Tibial nerve (tissue), 4 donors: ENCODE measurements at places on chromosomes 5 and 9. TPM values are rescaled to one million over a fixed set of nuclear protein-coding genes. Genes with fewer than 3 reads are reported as not detected.

Gene ANKRD18B
- total RNA-seq, result not detected

Gene SLC45A2
- not detected for total RNA-seq

DNA sequence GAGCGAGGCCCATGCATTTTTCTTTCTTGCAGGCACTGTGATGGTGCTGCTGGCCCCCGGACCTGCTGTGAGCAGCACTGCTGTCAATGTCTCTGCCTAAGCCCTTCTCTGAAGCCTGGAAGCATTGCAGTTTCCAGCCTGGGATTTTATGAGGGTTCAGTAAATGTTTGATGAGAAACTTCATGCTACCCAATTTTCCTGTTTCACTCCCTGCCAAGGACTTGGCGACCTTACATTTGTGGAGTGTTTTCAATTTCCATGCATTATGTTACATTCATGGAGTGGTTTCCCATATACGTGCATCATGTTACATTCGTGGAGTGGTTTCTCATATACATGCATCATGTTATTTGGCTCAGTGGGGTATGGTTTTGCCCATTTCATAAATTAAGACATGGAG, 90.7 kb upstream of the PTCH1 start:
- DNase-seq, result no peak

DNA sequence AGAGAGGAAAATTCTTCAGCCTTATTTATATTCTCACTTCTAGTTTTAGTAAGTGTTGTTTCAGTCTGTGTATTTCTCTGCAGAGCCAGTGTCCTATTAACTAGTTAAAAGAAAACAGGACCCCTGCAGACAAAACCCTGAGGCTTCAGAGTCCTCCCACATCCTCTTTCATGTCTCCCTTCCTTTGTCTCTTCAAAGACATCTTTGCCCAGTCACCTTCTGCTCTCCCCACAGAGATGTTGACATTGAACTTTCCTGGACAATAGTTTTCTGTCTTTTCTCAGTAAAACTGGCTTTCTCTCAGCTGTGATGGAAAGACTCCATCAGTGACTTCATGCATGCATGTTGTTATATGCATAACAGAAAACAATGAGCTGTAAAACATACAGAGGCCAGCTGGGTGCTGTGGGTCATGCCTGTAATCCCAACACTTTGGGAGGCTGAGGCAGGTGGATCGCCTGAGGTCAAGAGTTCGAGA, 20.2 kb downstream of the GRAMD2B start:
- DNase-seq, result no peak

Gene TLX3
- total RNA-seq, result not detected

Gene TAF9
- total RNA-seq, result 31.8 TPM

GRCh38 chr9:124078641-124079040, 67.1 kb downstream of the LHX2 start:
- no peak for DNase-seq

GRCh38 chr9:136403915-136404800, 4.2 kb upstream of the SNAPC4 start:
- DNase-seq, result no peak

Gene CER1
- total RNA-seq, result not detected

DNA sequence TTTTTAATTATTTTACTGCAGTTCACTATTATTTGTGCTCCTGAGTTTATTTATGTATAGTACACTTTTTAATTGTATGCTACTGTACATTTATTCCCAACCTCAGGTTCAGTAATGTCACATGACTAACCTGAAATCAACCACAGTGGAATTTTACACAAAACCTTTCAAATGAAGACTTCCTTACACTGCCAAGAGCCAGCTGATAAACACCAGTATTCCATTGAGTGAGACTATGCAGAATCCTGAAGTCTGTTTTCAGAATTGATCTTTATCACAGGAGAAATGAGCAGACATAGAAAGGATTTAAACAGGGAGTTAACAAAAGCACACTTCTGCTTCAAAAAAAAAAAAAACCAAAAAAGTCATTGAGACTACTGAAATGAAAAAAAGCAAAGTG, 219.5 kb downstream of the PRR16 start:
- no peak for DNase-seq

Gene ADGRD2
- not detected for total RNA-seq

- DNase-seq, result no peak
Observed at GRCh38 chr5:119072496-119072895, 1.6 kb downstream of the DMXL1 start.

DNA sequence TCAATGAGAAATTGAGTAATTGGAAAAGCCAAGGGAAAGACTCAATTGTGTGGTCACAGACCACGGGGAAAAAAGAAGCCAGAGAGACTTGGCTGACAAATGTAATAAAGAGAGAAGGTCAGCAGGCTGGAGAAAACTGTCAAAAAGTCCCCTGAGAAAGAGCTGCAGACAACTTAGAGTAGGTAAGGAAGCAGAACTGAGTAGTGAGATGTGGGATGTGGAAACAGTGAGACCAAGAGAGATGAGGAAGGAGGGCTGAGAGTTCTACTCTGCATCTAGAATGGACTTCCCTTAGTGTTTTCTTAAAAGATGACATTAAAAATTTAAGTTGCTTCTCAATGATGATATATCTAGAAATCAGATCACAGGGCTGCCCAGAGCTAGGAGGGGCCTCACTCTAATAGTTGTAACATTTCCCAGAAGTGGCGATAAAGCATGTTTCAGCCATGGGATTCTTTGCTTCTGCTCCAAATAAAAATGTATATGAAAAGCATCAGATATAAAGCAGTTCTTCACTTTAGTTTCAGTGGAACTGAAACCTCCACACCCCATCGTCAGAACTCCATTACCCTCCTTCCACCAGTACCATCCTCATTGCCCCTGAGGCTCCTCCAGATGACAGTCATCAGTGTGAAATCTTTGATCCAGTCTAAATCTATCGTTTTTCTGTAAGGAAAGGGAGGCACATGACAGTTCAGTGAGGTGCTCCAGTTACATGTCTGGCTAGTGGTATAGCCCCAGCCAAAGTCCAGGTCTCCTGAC, 80.6 kb downstream of the SPEF2 start:
- no peak for DNase-seq

DNA sequence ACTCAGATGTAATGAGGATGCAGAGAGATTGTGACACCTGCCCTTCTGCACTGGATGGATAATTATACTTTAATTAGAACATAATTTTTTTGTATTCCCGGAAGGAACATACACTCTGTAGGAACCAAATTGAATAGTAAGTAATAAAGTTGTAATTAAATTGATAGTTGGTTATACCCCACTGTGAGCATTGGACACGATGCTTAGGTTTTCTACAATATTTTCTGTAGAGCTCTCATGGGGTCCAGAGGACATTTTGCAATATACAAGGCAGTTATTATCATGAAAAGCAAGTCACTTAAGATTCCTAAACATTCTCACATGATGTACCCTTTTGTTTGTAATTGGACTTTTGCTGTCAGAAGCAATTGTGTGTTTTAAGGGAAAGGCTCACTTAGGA, 63.4 kb downstream of the DIRAS2 start:
- no peak for DNase-seq

DNA sequence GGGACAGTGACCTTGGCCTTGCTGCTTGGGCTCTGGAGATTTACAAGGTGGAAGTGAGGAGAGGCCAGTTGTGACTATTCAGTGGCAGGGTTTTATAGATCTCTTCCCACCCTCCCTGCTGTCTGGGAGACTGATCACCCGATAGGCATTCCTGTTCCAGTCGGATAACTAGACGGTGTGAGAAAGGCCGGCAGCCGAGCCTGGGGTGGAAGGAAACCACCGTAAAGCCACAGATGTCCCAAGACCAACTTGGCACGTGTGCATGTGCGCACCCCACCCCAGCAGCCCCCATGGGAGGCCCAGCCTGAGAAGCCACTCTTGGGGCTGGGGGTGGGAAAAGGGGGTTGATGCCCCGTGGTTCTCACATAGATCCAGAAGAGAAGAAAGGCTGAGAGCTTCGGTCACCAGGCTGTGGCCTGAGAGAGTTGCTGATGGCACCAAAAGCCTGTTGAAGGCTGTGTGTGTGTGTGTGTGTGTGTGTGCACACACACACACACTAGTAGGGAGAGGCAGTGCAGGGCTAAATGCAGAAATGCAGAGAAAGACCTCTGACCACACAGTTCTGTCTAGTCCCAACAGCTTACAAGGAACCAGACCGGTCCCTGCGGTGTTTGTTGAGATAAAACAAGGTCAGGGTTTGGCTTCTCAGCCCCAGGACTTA, 225.8 kb downstream of the FANCC start:
- DNase-seq, result no peak

- no peak for DNase-seq
Observed at GRCh38 chr9:129863059-129863690, 27.9 kb downstream of the USP20 start.

- DNase-seq, result no peak
Observed at GRCh38 chr5:13510616-13511015, 433.9 kb downstream of the DNAH5 start.

- DNase-seq, result no peak
Observed at GRCh38 chr5:39876146-39876545, 451.4 kb upstream of the DAB2 start.

GRCh38 chr5:124162767-124163532, 583.5 kb downstream of the ZNF608 start:
- DNase-seq, result no peak

Gene SVEP1
- 60.7 TPM for total RNA-seq

DNA sequence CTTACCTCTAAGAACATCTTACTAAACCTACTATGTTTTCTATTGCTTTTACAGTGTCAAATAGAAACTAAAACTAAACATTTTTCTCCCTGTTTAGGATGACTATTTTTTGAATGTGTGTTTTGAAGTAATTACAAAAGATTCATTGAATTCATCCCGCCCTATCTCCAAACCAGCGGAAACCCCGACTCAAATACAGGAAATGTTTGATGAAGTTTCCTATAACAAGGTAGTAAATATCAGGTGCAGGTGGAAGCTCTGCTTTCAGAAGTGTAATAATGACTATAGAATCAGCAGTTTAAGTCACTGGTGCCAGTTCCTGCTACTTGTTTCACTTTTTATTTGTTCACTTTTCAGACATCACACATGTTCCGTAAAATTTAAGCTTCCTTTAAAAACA, 20.0 kb downstream of the ERAP2 start:
- DNase-seq, result no peak

Gene FOXD4L3
- total RNA-seq, result not detected

Gene SLC27A6
- total RNA-seq, result 29.2 TPM

Gene GRHPR
- total RNA-seq, result 175 TPM

GRCh38 chr5:152113401-152113800, 188.8 kb upstream of the GLRA1 start:
- DNase-seq, result no peak

DNA sequence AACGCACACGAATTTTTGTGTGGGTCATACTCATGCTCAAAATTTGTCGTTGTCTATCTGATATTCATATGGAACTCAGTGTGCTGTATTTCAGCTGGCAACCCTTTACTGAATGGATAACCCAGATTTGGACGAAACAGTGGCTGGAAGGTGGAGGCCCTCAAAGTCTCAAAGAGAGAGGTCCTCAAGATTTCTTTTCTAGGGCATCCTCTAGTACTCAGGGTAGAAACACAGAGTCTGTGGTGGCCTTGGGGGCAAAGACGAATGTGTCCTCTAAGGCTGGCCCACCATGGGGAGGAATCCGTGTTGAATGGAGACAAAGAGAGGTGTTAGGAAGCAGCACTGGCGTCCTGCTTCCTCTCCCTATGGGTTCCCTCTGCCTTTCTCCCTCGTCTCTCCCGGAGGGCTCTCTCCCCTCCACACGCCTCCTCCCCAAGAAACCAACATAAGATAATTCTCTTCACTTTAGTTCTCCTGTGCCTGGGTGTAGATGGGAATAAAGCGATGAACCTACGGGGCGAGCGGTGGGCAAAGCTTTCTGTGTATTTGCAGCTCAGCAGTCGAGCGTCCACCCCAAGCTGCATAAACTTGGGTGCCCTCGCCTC, 333.7 kb downstream of the CWC27 start:
- peak; percentile 14 for DNase-seq

GRCh38 chr5:110784901-110785300, 46.1 kb downstream of the SLC25A46 start:
- DNase-seq, result no peak

Gene LEAP2
- 1.7 TPM for total RNA-seq

DNA sequence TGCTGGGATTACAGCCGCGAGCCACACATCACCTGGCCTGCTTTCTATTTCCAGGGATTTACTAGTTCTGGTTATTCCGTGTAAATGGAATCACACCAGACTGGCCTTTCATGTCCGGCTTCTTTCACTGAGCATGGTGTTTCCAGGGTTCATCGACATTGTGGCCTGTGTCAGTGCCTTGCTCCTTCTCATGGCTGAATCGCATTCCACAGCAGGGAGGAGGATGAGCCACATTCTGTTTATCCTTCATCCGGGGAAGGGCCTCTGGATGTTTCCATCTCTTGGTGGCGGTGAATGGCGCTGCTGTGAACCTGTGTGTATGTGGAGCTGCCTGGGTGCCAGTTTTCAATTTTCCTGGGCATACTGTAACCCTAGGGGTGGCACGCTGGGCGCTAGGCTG, 58.7 kb upstream of the RNU6ATAC start:
- no peak for DNase-seq

Gene MACROH2A1
- total RNA-seq, result 171 TPM

DNA sequence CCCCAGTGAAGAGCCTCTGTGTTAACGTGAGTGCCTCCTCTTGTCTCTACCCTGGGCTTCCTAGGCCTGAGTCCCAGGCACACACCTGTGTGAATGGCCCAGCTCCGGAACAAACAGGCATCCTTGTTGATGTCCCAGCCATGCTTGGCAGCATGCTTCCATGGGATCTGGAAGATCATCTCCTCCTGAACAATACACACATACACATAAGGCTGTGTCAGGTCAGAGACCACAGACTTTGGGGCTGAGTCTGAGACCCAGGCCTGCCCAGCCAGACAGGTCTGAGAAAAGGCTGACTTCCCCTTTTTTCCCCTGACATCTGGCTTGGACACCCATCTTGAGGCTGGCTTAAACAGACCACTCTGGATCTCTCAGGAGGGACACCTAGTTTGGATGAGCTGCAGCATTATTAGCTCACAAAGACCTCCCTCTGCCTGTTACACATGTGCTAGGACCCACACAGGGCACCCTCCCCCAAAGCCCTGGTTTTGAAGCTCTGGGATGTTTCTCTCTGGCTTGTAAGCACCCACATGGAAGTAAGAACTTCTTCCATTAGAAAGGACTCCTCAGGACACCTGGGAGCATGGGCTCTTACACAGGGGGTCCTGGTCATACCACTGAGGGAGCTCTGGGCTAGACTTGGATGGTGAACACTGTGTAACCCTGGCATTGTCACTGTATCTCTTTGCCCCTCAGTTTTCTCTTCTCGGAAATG, 2.6 kb downstream of the IRF1 start:
- DNase-seq, result peak; percentile 4
